Stimulated activated naive CD8-positive, alpha-beta T cell treated with anti-CD3 and anti-CD28 coated beads, Interleukin-15, Interleukin-2, amounts not matched to agents 100 U/mL and 50 U/mL, for 24 hours (primary cell): ENCODE measurements at places on chromosomes 7 and 10.

GRCh38 chr7:18503126-18503866 lies 7.7 kb downstream of the HDAC9 start:
- no peak for DNase-seq

DNA sequence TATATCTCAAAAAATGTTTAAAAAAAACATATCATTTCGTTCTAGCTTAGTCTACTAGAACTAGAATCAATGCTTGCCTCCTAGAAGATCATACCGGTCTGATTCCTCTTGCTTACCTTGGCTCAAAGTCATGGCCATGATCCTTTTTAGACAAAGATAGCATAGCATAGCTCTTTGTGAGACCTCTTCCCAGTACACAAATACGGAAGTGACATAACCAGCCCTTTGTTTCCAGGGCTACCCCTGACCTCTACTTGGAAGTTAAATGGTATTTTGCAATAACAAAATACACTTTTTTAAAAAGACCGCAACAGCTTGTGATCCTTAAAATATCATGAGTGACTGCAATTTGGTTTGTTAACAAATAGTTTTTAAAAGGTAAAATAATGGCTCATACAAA lies 130.7 kb upstream of the NOBOX start:
- DNase-seq = no peak

DNA sequence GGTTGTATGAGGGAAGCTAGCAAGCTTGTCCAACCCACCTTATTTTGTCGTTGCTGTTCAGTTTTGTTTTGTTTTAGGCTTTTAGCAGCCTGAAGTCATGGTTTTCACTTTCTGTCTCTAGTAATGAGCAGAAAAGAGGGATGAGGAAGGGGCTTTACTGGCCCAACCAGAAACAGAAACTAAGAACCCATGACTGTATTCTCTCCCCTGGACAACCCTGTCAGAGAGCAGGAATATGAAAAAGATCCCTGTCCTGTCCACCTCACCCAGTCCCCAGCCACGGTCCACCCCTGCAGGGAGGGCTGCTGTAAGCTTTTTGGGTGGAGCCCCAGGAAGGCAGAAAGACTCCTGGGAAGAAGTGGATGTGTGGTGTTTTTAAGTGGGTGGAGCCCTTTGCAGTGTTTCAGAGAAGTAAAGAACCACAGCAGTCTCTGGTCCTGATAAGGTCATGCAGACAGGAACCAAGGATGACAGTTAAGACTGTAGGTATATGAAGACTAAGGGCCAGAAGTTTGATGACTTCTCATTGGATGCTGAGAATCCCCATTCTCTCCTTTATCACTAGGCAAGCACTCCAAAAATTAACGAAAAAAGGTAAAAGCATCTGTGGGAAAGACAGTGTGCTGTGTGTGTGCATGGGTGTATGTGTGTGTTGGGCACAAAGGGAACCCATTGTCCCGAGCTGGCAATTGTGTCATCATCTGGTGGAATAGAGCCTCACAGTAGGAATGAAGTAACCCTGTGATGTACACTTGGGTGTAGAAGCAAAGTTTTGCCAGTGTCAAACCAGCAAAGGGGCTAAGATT lies 13.8 kb downstream of the MRPL32 start:
- DNase-seq = no peak

- peak; percentile 83 for DNase-seq
Observed at GRCh38 chr7:150898475-150899011, 46.2 kb downstream of the AOC1 start.
